ENCODE measurements at places on chromosomes 5 and 9.
A peak's percentile ranks its signal among the peaks of the same experiment; 100 is the strongest.

DNA sequence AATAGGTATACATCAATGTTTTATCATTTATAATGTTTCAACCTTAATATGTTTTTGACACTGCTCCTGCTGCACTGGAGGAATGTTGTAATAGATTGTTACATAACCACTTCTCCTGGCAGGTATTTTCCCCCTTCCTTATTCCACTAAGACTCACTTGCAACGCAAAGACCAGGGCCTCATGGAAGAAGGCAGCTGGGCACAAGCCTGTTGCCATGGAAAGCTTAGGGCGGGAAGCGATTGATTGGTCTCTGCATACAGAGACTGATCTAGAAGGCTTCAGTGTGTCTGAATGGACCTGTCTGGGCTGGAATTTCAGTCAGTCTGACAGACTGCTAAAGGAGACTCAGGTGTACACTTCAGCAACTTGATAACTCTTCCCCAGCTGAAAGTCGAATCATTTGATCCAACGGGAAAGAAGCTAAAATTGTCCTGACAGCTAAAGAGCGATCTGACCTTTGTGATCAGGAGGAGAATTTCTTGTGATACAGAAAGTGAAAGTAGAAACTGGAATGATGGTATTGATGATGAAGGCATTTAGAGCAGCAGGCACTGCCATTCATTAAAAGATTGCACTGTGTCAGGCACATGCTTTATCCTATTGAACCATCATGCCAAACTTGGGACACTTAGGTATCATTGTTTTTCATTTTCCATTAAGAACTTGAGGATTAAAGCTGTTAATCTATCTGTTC, 65.1 kb downstream of the GRIA1 start:
- no peak for DNase-seq
- H3K27ac ChIP-seq, result no peak overlapping the region
- peaks cover 8% of the 10 kb centered on the region for H3K4me1 ChIP-seq
- peak overlapping the region; percentile 70 for H3K4me3 ChIP-seq
- peaks cover 5% of the 10 kb centered on the region for H3K27me3 ChIP-seq

DNA sequence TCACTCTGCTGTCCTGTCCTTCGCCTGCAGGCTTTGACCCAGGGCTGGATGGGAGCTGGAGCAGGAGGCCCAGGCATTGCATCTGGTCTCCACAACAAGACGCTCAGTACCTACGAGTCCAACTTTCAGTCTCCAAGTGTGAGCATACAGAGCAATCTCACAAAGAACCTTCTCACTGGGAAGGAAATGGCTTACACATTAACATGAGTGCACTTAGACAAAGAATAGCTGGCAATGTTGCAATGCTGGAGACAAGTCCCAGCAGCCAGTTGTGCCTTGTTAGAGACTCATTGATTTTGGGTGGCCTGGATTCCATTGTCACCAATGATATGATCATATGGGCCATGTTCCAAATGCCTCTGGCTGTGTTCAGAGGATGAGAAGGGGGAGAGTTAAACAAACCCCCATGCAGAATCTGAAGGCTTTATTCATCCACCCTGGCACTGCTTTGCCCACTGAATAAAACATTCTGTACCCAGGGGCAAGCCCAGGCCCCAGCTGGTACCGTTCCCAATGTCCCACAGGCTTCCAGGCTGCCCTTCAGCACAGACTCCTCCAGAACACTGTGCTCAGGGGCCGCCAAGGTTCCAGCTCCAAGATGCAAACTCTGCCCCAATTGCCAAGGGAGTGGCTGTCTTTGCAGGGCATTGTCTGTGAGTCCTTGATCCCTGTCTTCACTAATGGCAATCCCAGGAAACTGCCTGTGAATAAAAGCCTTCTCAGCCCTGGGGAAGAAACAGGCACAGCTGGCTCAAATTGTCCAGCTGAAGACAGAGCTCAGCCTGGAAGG, 185.5 kb downstream of the HSD17B3 start:
- H3K27me3 ChIP-seq, result peaks cover 43% of the 10 kb centered on the region
- H3K4me1 ChIP-seq, result no peaks in the 10 kb centered on the region
- H3K36me3 ChIP-seq, result no peaks in the 10 kb centered on the region
- DNase-seq, result no peak
- no peak overlapping the region for H3K4me3 ChIP-seq

DNA sequence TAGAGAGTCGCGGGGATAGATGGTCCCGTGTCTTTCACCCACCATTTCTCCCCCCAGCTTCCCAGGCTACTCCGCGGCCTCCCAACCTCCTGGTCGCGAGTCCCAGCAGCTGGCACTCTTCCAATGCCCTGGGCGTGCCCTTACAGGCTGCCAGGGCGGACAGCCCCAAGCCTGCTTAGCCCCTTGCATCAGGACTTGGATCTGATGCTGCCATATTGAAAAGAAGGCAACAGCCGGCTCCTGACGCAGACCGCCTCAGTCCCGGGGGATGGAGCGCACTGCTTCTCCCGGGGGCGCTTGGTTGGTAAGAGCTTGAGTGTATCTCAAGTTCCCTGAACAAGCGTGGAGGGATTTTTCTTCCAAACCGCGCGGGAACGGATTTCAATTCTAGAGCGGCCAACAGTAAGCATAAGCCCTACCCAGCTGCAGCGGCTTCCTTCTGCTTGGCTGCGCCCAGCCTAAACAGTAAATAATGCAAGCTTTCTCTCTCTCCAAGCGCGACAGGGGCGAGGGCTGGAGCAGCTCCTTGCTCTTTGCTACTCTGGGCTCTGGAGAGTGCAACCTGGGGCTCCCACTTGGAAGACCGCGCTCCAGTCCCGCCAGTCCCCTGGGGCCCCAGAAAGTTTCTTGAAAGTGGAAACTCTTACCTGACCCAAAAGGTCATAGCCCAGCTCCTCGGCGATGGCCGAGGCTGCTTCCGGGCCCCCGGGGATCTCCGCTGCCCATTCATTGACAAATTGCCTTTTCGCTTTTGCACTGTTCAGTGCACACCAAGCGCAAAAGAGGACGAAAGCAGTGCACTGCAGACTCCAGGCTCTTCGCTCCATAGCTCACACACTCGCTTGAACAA, 607 bp downstream of the PCSK1 start:
- H3K4me1 ChIP-seq, result peaks cover 7% of the 10 kb centered on the region
- peaks cover 56% of the 10 kb centered on the region for H3K27me3 ChIP-seq
- H3K4me3 ChIP-seq, result no peak overlapping the region
- no peak overlapping the region for H3K27ac ChIP-seq
- no peaks in the 10 kb centered on the region for H3K36me3 ChIP-seq

GRCh38 chr5:141915881-141916336, 7.8 kb upstream of the DELE1 start:
- peaks cover 9% of the 10 kb centered on the region for H3K36me3 ChIP-seq
- H3K27ac ChIP-seq, result no peak overlapping the region
- H3K4me3 ChIP-seq, result no peak overlapping the region
- peaks cover 11% of the 10 kb centered on the region for H3K4me1 ChIP-seq
- no peak for DNase-seq
- peaks cover 53% of the 10 kb centered on the region for H3K27me3 ChIP-seq

DNA sequence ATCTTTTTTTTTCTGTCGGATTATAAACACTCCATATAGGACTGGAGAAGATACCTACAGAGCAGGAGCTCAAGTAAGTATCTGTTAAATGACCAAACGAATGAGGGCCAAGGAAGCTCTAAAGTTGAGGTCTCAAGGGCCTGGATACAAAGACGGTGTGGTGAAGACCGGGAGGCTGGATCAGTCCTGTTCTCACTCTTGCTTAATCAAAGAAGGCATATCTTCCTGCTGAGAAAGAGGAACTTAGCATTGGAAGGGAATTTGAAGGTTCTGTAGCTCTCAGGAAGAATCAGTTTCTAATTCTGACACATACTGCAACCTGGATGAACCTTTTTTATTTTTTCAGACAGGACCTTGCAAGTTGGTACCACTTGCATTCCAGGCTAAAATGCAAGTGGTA, 28.3 kb upstream of the PAX5 start:
- H3K4me3 ChIP-seq, result no peak overlapping the region
- no peak overlapping the region for H3K27ac ChIP-seq
- DNase-seq, result no peak
- H3K4me1 ChIP-seq, result peaks cover 2% of the 10 kb centered on the region

GRCh38 chr5:119385536-119386128, 29.8 kb downstream of the TNFAIP8 start:
- H3K4me3 ChIP-seq, result peak overlapping the region; percentile 36
- no peaks in the 10 kb centered on the region for H3K27me3 ChIP-seq
- peak overlapping the region; percentile 90 for H3K27ac ChIP-seq
- H3K36me3 ChIP-seq, result peaks cover 5% of the 10 kb centered on the region
- H3K4me1 ChIP-seq, result peaks cover 59% of the 10 kb centered on the region
- DNase-seq, result no peak

- no peak overlapping the region for H3K27ac ChIP-seq
- H3K4me1 ChIP-seq, result no peaks in the 10 kb centered on the region
- H3K36me3 ChIP-seq, result no peaks in the 10 kb centered on the region
- DNase-seq, result no peak
- H3K27me3 ChIP-seq, result peaks cover 5% of the 10 kb centered on the region
Measured at GRCh38 chr5:8410618-8411017, 541.7 kb downstream of the MTRR start.

DNA sequence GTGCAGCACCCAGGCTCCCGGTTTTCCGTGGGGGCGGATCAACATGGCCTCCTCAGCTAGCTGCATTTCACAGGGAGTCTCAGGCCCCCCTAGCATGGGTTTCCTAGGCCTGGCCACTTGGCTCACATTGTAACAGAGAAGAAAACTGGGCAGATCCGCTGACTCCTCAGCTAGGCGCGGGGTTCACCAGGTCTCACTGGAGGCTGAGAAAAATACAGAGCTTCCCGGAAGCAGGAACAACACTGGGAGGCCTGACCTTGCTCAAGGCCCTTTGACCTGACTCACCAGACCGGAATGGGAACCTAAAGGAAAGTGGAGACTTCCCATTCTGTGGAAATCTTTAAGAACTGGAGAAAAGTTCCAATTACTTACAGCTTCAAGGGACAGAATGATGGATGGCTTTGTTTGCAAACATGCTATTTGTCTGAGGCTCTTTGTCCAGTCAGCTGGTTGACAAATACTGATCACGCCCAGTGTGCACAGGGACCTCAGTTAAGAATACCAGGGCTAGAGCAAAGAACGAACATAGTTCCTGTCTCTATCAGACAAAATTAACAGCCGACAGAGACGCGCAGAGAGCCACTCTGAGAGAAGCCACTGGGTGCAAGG, 88.7 kb upstream of the LRRTM2 start:
- H3K27me3 ChIP-seq, result no peaks in the 10 kb centered on the region
- no peak overlapping the region for H3K4me3 ChIP-seq
- H3K4me1 ChIP-seq, result peaks cover 7% of the 10 kb centered on the region

DNA sequence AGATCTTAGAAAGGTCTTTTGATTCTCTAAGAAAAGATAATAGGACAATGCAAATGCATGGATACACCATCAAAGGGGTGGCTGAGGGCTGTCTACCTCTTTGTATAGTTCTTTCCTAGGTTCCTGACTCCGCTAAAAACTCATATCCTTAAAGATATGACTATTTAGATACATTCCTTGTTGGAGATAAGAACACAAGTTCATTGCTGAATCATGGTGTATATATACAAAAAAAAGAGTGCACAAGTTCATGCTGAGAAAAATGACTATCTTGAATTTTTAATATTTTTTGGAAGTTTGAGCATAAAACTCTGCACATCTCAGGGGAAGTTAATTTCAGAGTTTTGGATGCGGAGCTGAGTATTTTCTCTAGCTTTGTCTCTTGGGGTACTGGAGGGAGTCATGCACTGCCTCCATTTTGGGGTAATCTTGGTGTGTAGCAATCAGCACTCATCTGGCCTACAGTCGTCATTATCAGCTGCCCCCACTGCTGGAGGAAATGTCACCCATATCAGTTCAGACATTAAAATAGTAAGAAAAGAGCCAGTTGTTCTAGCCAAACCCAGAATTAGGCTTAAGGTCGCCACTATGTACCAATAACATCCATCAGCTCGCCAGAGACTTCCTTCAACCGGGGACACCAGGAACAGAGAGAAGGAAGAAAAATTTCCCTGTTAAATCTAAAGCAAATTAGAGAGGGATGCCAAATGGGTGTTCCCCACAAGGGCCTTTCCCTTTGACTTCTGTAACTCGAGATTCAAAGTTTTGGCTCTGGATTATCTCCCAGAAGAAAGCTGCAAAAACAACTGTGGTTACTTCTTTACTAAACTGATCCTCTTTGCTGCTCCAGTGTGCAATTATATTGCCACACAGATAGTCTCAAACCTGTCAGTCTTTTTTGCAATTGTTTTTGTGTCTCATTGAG, 49.0 kb downstream of the PTTG1 start:
- H3K27me3 ChIP-seq, result no peaks in the 10 kb centered on the region
- H3K4me1 ChIP-seq, result peaks cover 52% of the 10 kb centered on the region
- H3K27ac ChIP-seq, result peak overlapping the region; percentile 94
- DNase-seq, result no peak

All from T-helper 17 cell (primary cell).